Thoracic aorta (tissue), 2 donors: ENCODE measurements at places on chromosomes 1 and 21. TPM values are rescaled to one million over a fixed set of nuclear protein-coding genes. Genes with fewer than 3 reads are reported as not detected.

DNA sequence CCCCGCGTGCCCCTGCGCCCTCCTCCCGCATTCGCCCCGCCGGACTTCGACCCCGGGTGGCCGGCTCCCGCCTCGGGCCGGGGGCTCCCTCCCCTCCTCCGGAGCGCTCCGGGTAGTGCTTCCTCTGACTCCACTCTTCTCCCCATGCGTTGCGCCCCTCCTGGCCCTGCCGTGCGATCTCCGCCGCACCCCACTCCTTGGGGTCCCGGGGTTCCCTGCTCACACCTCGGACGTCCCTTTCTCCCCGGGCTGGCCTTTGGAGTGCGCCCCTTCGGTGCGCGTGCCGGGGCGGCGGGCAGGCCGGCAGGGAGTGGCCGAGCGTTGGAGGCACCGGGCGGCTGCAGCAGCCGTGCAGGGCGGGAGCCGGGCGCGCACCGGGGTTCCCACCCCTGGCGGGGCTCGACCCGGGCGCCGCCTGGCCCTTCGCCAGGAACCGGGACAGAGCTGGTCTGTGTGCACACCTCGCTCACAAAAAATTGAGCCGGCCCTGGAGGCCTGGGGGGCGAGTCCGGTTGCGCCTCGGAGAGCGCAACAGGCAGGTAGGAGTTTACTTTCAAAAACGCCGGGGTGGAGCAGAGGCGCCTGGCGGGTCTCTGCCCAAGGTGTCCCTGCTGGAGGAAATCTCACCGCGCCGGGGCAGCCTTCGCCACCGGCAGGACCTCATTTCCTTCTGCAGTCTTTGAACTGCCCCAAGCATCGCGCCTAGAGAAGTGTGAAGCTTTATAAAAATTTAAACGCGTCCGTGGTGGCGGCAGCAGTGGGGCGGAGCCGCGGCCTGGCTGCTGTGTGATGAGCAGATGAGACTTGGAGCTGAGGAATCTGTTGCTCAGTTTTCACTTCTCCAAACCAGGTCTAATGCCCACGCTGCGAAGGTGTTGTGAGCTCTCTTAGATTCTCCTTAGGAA lies 650 bp downstream of the VANGL1 start:
- peak overlapping the region; percentile 79 for H3K4me3 ChIP-seq
- H3K27ac ChIP-seq, result peak overlapping the region; percentile 51
- no peaks in the 10 kb centered on the region for H3K36me3 ChIP-seq
- peaks cover 4% of the 10 kb centered on the region for H3K4me1 ChIP-seq
- DNase-seq, result no peak

PAQR6 gene
- total RNA-seq, result 2.5 TPM

DNA sequence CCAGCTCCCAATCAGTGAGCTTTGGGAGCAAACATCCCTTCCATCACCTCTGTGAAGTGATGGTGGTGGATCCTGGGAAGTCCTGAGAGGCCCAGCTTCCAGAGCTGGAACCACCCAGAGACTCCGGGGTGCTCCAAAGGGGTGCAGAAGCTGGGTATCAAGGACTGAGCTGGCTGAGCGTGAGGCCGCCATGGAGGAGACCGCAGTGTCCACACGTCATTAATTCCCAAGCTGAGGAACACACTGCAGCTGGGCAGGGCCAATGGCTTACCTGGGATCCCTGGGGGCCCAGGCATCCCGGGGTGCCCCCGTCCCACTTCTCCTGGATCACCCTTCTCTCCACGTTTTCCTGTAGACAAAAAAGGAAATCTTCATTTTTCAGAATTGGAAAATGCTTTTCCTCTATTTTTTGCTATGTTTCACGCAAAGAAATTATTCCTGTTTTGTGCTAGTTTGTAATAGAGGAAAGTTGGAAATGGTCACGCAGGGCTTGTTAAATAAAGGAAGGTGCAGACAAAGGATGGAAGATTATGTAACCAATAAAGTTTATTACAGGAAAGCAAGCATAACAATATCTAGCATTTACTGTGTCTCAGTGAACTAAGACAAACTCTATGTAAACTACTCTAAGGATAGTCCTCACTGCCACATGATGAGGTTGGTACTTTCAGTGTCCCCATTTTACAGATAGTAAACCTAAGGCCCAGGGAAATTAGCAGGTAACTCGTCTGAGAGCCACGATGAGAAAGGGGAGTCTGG lies 15.4 kb downstream of the COL9A2 start:
- H3K4me1 ChIP-seq, result no peaks in the 10 kb centered on the region
- H3K27me3 ChIP-seq, result no peaks in the 10 kb centered on the region

DNA sequence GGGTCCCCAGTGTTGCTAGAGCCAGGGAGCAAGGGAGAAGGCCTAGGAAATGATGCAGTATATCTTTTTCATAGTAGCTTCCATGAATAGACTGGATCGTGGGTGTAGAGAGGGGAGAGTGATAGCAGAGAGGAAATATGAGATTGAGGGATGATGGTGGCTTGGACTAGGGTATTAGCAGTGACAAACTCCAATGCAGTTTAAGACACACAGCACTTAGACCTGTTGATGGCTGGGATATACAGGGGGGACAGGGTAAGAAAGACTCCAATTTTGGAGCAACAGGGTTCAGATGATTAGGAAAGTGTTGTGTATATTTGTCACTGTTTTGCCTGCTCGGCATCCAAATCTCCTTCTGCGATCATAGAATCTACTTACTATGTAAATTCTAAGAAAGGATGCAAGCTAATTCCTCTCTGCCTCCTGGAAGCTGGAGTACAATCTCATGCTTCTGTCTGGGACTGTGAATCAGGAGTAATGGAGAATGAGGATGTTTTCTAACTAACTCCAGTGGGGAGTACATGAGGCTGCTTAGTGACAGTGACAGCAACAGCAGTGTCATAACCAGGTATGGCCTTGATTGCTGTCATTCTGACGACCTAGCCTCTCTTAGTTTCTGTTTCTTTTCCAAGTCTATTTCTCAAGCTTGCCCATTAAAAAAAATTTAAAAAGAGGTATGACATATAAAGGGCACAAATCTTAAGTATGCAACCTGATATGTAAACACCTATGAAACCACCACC lies 47.5 kb downstream of the SYDE2 start:
- no peaks in the 10 kb centered on the region for H3K36me3 ChIP-seq
- H3K27ac ChIP-seq, result no peak overlapping the region
- H3K4me3 ChIP-seq, result no peak overlapping the region
- no peak for DNase-seq
- H3K4me1 ChIP-seq, result no peaks in the 10 kb centered on the region

SLAMF9 gene
- total RNA-seq, result not detected

- H3K36me3 ChIP-seq, result no peaks in the 10 kb centered on the region
- H3K27ac ChIP-seq, result no peak overlapping the region
- DNase-seq, result no peak
- H3K4me3 ChIP-seq, result no peak overlapping the region
- H3K27me3 ChIP-seq, result no peaks in the 10 kb centered on the region
Observed at GRCh38 chr1:100430325-100430756, 78.0 kb downstream of the CDC14A start.

- no peak for DNase-seq
- no peaks in the 10 kb centered on the region for H3K36me3 ChIP-seq
- no peak overlapping the region for H3K4me3 ChIP-seq
Observed at GRCh38 chr1:70818401-70818800, 229.2 kb downstream of the PTGER3 start.

DNA sequence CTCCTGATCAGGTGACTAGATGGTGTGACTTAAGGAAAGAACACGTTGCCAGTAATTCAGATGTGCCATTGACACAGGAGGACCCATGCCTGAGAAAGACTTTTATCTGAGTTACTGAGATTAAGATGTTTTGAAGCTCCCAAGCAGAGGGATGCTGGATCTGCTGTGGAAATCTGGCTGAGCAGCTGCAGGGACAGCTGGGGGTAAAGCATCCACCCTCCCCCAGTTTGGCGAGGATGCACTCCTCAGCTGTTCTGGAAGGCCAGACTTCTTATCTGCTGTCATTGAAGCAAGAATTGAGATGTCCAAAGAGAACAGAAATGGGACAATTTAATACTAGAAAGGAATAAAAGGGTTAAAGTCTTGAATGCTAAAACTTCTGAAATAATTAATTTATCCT lies 25.7 kb downstream of the TTC3 start:
- no peaks in the 10 kb centered on the region for H3K27me3 ChIP-seq
- DNase-seq, result no peak
- H3K36me3 ChIP-seq, result peaks cover 13% of the 10 kb centered on the region
- no peak overlapping the region for H3K4me3 ChIP-seq

DNA sequence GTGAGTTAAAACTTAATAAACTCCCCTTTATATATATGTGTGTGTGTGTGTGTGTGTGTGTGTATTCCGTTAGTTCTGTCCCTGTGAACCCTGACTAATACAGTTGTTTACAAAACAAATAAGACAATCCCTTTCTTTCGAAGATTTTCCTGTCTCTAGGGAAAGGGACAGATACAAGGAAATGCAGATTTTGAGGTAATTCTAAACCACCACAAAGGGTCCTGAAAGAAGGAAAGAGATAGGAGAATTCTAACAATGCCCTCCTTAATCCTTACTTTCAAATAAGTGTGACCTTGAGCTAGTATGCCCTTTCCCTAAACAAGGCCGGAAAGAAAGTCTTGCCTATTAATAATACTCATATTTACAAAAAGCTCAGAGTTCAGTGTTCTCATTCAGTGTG lies 164.8 kb upstream of the COL11A1 start:
- no peaks in the 10 kb centered on the region for H3K36me3 ChIP-seq
- no peaks in the 10 kb centered on the region for H3K27me3 ChIP-seq
- no peak for DNase-seq
- no peaks in the 10 kb centered on the region for H3K4me1 ChIP-seq

- peaks cover 57% of the 10 kb centered on the region for H3K4me1 ChIP-seq
- no peaks in the 10 kb centered on the region for H3K27me3 ChIP-seq
Observed at GRCh38 chr21:28804089-28804670, 188.5 kb downstream of the LTN1 start.
